ENCODE measurements at places on chromosomes 11 and 22.

GRCh38 chr22:29117799-29118477 is 45.1 kb downstream of the KREMEN1 start:
- no peak for DNase-seq

GRCh38 chr22:44596396-44597125 is 98.5 kb upstream of the RTL6 start:
- DNase-seq: no peak

DNA sequence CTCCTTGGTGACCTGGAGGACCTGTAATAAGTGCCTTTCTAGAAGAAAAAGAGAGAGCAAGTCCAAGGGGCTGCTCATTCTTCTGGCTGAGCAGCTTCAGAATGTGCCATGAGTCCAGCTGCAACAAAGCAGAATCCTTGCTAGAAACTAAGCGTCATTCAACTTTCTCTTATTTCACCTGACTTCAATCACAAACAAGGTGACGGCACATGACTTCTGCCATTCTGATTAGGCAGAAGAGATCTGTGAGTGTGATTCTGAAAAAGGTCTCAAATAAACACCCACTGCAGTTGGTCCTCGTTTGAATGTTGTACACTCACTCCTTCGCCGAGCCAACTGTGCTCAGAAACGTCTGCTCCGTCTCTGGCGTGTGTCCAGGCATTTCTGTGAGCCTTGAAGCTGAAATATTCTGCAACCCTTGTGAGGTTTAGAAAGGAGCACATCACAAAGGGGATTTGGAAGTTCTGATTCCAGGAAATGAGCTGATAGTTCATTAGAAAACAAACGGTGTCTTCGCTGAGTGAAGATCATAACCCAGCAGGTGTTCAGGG is 623.8 kb upstream of the KIRREL3 start:
- no peak for DNase-seq

DNA sequence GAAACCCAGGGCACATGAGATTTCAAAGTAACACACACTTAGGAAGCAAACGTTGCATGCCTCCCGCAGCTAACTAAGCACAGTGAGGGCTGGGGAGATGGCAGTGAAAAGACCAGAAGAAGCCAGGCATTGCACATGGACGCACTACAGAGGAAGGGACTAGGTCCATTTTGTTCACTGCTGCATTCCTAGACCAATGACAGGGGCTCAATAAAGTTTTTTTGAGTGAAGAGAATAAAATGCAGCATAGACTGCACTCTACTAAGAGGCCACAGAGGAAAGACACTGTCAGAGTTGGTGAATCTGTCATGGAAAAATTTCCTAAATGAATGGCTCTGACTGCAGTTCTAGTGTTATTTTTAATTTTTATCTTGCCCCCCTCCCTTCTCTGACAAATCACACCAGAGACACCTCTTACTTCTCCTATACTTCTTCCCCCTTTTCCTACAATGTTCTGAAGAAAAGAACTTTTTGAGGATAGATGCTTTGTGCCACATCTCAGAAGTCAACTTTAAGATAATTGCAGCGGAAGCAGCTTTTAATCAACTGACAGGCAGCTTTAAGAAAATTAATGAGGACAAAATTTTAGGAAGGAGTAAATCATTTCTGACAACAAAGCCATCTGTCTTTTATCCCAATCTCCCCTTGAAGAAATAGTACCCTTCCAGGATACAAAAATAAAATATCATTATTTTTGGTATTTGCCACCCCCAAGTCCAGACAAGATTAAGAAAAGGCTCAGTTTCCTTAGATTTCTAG is 34.8 kb upstream of the CHRM4 start:
- DNase-seq: no peak

GRCh38 chr11:86101493-86101892 is 32.6 kb upstream of the PICALM start:
- DNase-seq: no peak

- DNase-seq: no peak
These were observed 11.1 kb downstream of the CTR9 start for GRCh38 chr11:10762185-10762584.
